ENCODE measurements at places on chromosomes 5 and 9. TPM values are rescaled to one million over a fixed set of nuclear protein-coding genes. Genes with fewer than 3 reads are reported as not detected.

Gene LRRC26
- total RNA-seq, result 2.2 TPM

Gene CRB2
- 0.11 TPM for total RNA-seq

Gene ECM2
- total RNA-seq, result 0.24 TPM

Gene CDH9
- total RNA-seq, result not detected

Gene GDA
- 1.2 TPM for total RNA-seq

Gene CD180
- total RNA-seq, result not detected

Gene HOMER1
- total RNA-seq, result 7.0 TPM

Gene POLR3G
- total RNA-seq, result 14.7 TPM

Gene OSMR
- total RNA-seq, result 72.5 TPM

Gene FOXD4L6
- not detected for total RNA-seq

Gene GALNT12
- total RNA-seq, result 4.9 TPM

Gene TRIM7
- total RNA-seq, result 45.8 TPM

All from A549 treated with CORT108297 at 1 μM for 4 hours (cell line).